Fibroblast of skin of right quadriceps (primary cell): ENCODE measurements at places on chromosomes 4 and X.
A peak's percentile ranks its signal among the peaks of the same experiment; 100 is the strongest.

GRCh38 chr4:72529148-72529822 is 39.7 kb downstream of the ADAMTS3 start:
- no peak for DNase-seq

GRCh38 chr4:152849350-152849749 is 69.6 kb downstream of the ARFIP1 start:
- DNase-seq = no peak

GRCh38 chr4:98446499-98447375 is 185.6 kb downstream of the RAP1GDS1 start:
- DNase-seq = peak; percentile 27

GRCh38 chr4:70734168-70734954 is 12.6 kb downstream of the RUFY3 start:
- peak; percentile 36 for DNase-seq

DNA sequence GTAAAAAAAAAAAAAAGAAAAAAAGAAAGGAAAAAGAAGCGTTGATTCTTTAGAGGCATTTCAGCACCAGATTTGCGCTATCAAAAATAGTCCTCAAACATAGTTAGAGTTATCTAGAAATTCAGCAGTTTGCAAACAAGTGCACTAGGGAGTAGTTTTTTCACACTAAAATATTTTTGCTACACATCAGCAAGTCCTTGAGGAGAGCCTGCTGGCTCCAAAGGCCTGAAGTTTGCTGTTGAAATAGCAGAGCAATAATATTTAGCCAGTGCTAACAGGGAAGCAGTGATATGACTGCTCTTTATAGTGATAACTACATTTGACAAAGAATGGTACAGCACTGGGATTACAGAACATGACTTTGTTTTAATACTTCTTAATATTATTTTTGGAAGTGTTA is 472.2 kb downstream of the PCDH7 start:
- DNase-seq = no peak

- DNase-seq = peak; percentile 40
Measured at GRCh38 chrX:47285836-47286320, 53.1 kb downstream of the USP11 start.

- no peak for DNase-seq
Measured at GRCh38 chrX:111349934-111350333, 62.1 kb downstream of the DCX start.

GRCh38 chr4:147430111-147430510 is 50.8 kb upstream of the EDNRA start:
- DNase-seq = no peak

DNA sequence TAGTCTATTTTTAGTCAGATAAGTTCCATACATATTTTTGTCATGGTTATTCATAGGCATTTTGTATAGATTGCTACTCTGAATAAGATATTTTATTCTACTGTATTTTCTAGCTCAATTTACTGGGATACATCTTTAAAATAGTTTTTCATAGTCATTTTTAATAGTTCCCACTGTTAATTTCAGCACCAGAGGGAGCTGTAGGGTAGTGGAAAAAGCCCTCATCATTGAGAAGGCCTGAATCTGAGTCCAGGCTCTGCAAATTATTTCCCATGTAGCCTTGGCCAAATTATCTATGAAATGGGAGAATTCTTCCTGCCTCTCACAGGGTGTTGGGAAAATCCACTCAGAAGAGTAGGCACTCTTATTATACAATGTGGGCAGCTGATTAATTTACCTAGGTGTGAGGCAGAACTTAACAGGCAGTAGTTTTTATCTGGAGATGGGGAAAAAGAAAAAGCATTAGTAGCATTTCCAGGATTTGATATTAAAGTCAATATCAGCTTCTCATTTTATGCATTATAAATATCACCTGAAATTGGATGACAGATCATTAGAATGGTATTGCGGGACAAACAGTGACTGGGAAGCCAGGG is 102.9 kb upstream of the PAQR3 start:
- DNase-seq = peak; percentile 32

- DNase-seq = no peak
Measured at GRCh38 chr4:66929748-66930147, 615.6 kb downstream of the CENPC start.

- no peak for DNase-seq
Measured at GRCh38 chrX:133373386-133374079, 41.8 kb downstream of the GPC4 start.

GRCh38 chr4:123418351-123418931 is 21.8 kb downstream of the SPRY1 start:
- DNase-seq = peak; percentile 91

GRCh38 chr4:148395771-148396170 is 46.4 kb downstream of the NR3C2 start:
- no peak for DNase-seq

DNA sequence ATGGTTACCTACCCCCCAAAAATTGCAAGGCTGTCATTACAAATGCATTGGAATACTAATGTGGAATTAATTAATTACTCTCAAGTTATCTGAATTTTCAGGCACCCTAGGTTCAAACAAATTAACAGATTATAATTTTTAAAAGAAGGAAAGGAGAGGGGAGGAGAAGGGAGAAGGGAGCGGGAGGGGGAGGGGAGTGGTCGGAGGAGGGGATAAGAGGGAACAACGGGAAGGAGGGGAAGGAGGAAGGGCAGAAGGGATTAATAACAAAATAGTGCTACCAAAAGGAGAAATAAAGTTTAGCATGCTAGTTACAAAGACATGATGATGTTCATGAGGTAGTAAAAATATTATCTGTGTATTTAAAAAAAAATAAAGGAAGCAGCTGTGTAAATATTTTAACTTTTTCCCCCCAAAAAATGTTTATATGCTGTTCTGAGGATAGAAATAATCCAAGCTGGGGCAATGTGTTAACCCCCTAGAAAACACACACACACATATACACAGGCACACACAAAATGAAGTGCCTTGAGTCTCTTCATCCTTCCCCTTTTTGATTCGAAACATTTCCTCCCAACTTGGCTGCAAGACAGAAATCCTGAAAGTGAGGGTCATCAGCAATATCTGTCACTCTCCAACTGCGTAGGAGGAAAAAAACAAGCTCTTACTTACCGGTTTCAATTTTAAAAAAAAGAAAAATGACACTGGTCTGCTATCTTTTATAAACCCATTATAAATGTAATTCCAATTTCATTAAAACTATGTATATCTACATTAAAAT is 58.8 kb downstream of the PPP3CA start:
- DNase-seq = no peak

DNA sequence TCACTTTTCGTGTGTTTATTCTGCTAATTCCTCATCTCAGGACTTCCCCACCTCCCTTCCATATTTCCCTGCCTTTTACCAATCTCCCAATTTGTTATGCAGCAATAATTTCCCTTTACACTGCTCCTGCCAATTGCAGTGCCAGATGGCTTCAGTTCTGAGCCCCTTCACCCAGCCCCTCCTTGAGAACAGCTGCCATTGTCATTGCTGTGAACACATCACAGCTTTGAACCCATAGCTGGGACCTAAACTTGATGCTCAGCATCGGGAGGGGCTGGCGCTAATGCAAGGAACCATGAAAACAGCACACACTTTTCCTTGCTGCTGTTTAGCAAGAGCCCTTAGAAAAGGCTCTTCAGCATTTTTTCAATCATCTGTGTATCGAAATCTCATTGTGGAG is 104.9 kb downstream of the ALPK1 start:
- DNase-seq = no peak

- DNase-seq = no peak
Measured at GRCh38 chrX:104450316-104450715, 115.7 kb upstream of the IL1RAPL2 start.

DNA sequence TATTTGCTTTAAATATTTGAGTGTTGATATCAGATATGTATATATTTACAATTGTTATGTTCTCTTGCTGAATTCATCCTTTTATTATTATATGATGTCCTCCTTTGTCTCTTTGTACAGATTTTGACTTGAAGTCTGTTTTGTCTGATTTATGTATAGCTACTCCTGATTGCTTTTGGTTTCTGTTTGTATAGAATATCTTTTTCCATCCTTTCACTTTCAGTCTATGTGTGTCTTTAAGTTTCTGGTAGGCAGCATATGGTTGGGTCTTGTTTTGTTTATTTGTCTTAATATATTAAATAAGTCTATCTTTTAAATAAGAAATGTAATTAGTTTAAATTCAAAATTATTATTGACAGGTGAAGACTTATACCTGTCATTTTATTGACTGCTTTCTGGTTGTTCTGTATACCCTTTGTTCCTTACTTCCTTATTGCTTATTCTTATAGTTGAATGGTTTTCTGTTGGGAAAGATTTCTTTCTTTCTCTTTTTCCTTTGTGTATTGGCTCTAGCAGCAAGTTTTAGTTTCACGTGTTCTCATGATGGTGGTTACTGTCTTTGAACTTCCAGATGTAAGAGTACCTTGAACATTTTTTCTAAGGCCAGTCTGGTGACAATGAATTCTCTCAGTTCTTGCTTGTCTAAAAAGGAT is 31.1 kb downstream of the RAB28 start:
- no peak for DNase-seq

- no peak for DNase-seq
Measured at GRCh38 chr4:24535399-24535798, 49.0 kb downstream of the DHX15 start.

GRCh38 chrX:136712650-136713310 is 64.8 kb downstream of the CD40LG start:
- DNase-seq = no peak

GRCh38 chr4:23171976-23172375 is 479.2 kb downstream of the GBA3 start:
- peak; percentile 55 for DNase-seq

- no peak for DNase-seq
Measured at GRCh38 chr4:176134670-176135069, 60.7 kb downstream of the SPATA4 start.

DNA sequence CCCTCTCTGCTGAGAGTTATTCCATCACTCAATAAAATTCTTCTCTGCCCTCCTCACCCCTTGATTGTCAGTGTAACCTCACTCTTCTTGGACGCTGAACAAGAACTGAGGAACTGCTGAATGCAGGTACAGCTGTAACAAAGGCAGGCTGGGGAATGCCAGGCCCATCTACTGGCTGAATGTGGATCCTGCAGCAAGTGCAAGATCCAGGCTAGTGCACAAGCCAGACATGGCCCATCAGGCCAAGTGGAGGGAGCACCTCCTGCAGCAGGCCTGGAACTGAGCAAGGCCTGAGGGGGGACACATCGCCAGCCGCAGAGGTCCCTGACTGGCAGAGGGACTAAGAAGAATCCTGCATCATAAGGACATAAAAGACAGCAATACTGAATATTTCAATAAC is 411.8 kb upstream of the PCDH10 start:
- DNase-seq = no peak

- DNase-seq = peak; percentile 61
Measured at GRCh38 chrX:149145845-149146285, 359.2 kb downstream of the IDS start.

- no peak for DNase-seq
Measured at GRCh38 chr4:73701116-73701515, 39.3 kb upstream of the CXCL8 start.

GRCh38 chr4:80307183-80307735 is 28.3 kb upstream of the CFAP299 start:
- peak; percentile 95 for DNase-seq

DNA sequence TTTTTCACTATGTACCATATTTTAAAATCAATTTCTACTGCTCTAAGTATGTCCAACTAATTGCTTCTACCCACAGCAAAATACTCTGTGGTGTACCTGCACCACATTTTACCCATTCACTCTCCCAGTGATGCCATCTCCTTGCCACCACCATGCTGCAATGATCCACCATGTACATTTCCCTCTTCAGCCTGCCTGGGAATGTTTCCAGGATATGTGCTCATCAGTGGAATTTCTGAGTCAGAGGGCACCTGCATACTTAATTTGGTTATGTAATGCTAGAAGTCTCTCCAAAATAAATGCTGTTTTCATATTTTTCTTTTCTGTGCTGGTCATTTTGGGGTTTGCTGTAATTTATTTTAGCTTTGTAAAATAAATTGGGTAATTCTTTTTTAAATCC is 33.2 kb upstream of the OCIAD2 start:
- DNase-seq = peak; percentile 68

GRCh38 chr4:6929812-6930464 is 20.3 kb downstream of the TBC1D14 start:
- no peak for DNase-seq

DNA sequence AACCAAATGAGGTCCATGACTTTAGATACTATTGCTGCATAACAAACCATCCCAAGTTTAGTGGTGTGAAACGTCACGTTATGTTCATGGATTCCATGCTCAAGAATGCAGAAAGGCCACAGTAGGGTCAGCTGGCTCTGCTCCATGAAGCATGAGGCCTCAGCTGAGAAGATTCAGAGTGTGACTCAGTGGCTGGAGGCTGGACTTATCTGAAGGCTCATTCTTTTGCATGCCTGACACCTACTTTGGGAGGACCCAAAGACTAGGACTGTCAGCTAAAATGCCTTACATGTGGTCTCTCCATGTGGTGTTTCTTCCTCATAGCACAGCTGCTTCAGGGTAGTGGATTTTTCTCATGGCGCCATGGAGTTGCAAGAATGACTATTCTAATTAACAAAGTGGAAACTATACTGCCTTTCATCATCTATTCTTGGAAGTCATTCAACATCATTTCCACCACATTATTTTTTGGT is 11.5 kb upstream of the CCDC149 start:
- DNase-seq = peak; percentile 99

GRCh38 chr4:47972181-47972580 is 44.3 kb downstream of the CNGA1 start:
- DNase-seq = no peak

GRCh38 chr4:151432654-151433053 is 23.7 kb downstream of the FHIP1A start:
- no peak for DNase-seq

DNA sequence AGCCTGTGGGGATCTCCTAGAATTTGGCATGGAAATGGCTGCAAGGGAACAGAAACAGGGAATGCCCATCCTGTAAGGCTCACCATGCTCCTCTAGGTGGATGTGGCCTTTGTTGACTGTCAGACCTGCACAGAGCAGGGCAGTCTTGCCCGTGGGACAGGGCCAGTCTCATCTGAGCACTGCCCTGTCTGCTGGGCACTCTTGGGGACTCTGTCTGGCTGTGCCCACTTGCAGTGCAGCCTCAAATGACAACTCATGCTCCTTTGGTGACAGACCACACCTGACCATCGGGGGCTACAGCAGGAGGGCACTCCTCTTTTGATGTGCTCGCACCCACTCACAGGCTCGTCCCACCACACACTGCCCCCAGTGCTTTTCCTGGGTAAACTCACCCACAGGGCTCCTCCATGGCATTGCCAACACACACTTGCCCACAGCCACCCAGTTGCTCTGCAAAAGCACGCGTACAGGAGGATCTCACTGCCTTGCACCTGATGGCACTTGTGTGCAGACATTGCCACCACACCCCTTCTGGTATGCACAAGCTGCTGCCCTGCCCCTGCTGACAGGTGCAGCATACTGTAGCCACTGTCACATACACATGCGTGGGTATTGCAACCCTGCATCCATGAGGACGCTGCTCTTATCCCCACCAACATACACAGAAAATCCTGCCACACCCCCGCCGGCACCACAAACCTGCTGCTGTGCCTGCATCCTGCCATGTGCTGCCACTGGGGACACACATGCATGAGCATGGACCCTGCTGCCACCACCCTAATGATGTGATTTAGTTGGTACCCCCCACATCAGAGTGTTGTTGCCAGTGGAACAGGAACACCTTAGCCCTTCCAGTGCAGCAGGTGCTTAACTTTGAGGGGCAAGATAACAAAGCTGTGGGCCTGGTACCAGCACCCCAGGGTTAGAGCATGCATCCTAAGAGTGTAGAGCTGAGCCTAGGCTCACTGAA is 100.1 kb upstream of the ARHGEF9 start:
- DNase-seq = no peak

GRCh38 chr4:173503330-173504180 is 26.5 kb downstream of the HAND2 start:
- no peak for DNase-seq
